Tibial artery (tissue), 4 donors: ENCODE measurements at places on chromosomes 11 and 22.

DNA sequence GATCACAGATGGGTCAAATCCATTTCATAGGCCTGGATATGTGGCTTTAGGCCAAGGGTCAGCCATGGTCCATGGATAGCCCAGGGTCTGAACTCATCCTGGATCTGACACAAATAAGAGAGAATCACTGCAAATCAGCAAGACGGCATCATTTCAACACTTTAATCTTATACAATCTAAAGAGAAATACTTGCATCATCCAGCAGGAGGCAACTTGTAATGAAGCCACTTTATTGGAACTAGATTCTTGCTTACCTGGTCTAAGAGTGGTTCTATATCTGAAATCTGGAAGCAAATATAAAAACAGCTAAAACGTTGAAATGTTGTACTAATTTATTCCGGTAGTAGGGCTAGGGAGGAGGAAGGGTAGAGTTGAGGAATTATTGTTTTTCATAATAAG, 870.1 kb downstream of the JRKL start:
- DNase-seq: no peak

- no peak for DNase-seq
Measured at GRCh38 chr11:78759071-78759470, 184.4 kb upstream of the NARS2 start.

- DNase-seq: no peak
Measured at GRCh38 chr22:30114361-30114760, 34.1 kb downstream of the HORMAD2 start.

DNA sequence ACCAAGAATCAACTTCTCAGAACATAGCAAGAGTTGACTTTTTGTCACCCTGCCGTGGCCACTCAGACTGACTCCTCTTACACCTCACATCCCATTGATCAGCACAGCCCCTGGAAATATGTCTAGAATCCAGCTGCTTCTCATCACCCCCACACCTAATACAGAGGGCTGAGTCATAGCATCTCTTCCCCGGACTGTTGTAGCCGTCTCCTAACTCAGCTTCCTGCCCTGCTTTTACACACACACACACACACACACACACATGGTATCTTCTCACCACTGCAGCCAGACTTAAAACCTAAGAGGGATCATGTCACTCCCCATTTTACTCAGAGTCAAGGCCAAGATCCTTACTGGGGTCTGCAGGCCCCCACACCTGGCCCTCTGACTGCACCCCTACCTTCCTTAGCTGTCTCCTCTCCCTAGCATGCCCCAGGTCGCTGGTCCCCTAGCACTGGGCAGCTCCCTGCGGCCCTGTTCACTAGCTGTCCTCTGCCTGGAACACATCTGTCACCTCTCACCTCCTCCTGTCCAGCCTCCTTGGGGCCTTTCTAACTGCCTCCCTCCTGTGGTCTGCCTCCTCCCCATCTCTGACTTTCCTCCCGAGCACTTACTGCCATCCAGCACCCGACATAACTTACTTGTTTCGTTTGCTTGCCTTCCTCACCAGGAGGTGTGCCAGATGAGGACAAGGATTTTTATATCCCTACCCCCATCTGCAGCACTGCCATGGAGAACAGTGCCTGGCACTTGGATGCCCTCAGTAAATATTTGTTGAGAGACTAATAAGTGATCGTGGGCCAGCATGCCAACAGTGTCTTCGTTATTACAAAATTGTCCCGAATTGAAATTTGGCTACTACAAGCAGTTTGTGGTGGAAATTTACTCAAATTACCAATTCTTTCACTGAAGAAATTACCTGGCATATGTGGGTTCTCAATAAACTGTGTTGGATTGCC, 61.9 kb downstream of the BMAL1 start:
- no peak for DNase-seq

- DNase-seq: no peak
Measured at GRCh38 chr11:35033011-35033410, 106.0 kb upstream of the CD44 start.

DNA sequence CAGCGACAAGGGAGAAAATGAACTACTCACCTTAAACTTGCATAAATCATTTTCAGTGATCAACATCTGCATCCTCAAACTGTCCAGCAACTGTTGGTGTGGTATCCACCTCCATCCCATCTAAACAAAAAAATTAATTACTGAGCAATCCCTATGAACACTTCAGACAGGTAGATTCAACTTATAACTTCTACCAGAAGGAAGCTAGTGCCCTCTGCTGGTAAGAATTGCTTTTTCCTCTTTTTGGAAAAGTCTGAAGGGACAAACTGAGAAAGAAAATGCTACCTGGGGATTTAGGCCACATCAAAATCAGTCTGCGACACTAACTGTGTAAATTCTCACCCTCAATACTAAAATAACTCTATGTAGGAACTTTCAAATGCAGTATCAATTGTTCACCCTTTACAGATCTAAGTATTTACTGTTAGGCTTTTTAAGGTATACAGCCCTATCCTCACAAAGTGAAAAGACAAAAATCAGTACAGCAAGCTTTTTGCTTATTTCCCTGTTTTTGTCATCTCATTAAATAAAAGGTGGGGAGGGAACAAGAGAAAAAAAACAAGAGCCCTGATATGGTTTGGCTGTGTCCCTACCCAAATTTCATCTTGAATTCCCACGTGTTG, 17.9 kb downstream of the CLNS1A start:
- no peak for DNase-seq

- DNase-seq: no peak
Measured at GRCh38 chr11:71223081-71223405, 29.3 kb downstream of the SHANK2 start.

DNA sequence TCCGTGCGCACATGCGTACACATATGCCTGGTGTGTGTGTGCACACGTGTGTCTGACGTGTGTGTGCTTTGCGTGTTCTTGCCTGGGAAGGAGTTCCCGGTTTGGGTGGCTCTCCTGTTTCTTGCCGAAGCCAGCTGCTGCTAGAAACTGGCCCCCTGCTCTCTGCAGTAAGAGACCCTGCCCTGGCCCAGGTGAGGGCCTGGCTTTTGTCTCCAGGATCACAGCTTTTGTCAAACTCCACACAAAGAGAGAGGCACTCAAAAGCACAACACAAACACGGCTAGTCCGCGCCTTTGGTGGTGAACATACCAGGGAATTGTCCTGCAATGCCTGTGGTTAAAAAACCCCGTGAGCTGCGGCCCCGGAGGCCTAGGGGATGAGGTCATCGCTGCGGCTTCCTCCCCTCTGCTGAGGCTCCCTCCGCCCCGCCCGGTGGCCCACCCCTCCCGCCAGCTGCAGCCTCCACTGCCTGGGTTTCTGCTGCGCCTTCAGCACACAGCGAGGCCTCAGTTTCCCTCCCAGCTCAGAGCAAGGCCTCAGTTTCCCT, 88.9 kb downstream of the KCNQ1 start:
- peak; percentile 81 for DNase-seq

- peak; percentile 65 for DNase-seq
Measured at GRCh38 chr11:121829159-121829643, 286.8 kb downstream of the BLID start.

- DNase-seq: peak; percentile 95
Measured at GRCh38 chr11:96306933-96307775, 35.8 kb downstream of the MAML2 start.

GRCh38 chr11:126704096-126704495, 296.5 kb downstream of the KIRREL3 start:
- DNase-seq: no peak

DNA sequence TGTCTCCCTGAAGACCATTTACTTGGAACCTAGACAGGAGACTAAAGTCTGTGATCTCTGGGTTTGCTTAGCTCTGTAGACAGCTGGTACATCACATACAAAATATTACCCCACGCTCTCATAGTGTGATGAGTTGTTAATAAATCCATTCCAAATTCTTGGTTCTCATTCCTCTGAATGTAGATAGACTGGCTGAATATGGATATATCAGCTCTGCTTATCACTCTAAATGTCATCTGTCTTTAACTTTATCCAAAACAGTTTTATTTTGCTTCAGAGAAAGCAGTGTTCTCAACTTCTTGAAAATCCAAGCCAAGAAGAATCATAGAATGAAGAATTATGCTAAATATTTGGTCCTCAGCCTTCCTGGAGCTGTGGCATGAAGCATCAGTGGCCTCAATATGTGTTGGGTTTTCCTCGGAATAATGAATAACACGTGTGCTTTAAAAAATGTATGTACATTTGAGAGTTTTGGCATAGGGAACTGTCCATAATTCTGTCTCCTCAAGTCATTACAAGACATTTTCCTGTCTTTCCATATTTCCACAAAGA, 10.5 kb upstream of the LDLRAD3 start:
- no peak for DNase-seq

DNA sequence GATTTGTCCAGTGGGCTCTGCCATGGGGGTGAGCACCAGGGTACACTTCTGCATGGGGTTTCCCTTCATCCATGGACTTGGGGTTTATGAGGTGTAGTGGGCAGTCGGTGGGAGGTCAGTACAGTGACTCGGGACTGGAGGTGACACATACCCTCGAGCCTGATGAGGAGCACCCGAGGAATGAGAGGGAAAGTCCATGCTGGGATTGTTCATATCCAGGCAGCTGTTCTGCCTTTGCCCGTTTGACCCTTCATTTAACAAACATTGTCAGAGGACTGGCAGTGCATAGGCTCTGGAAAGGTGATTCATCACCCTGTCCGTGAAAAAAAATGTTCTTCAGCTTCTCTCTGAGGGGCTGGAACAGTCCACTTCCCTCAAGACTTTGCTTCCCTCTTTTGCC, 2.7 kb downstream of the NAV2 start:
- DNase-seq: no peak

DNA sequence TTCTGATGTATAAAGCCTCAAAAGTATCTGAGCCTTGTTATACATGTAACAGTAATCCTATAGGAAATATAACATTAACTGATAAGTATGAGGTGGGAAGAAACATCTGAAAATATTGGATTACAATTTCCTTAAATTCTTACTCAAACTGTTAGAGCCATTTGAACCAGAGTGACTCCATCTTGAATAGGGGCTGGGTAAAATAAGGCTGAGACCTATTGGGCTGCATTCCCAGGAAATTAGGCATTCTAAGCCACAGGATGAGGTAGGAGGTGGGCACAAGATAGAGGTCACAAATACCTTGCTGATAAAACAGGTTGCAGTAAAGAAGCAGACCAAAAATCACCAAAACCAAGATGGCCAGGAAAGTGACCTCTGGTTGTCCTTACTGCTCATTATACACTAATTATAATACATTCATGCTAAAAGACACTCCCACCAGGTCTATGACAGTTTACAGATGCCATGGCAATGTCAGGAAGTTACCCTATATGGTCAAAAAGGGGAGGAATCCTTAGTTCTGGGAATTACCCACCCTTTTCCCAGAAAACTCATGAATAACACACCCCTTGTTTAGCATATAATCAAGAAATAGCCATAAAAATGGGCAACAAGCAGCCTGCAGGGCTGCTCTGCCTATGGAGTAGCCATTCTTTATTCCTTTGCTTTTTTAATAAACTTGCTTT, 114.9 kb downstream of the PGR start:
- no peak for DNase-seq

DNA sequence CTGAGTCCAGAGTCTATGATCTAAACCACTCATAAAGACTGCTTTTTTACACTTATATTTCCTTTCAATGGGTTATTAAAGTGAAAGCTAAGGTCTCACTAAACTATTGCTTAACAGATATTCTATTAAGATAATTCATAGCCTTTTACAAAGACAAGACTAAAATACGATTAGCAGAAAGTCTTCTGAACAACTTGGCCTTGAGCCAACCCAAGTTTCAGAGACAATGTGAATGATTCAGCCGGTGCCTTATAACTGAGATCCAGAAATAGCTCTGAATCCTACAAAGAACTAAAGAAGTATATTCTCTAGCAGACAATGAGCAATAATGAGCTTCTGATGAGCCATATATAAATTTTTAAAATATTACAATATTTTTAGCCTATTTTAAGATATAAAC, 41.5 kb upstream of the CARD18 start:
- DNase-seq: no peak

GRCh38 chr22:25747245-25747944, 5.4 kb downstream of the MYO18B start:
- DNase-seq: peak; percentile 78

- no peak for DNase-seq
Measured at GRCh38 chr22:32627091-32627490, 152.5 kb downstream of the FBXO7 start.

DNA sequence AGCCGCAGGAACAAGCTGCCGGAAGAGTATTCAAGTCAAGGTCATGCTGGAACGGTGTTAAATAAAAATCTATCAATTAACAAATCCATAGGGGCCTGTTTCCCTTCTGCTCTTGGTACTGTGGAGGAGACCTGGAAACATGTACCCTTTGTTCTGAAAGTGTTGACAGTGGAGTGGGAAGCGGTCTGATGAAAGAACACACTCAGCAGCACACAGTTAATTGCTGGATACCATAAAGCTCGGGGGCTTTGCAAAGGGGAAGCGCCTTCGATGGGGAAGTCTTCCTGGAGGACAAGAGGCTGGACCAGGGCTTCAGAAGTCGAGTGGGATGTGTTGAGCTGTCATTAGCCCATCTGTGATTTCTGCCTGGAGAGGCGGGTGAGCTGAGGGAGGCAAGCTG, 112.5 kb upstream of the CLPB start:
- no peak for DNase-seq

DNA sequence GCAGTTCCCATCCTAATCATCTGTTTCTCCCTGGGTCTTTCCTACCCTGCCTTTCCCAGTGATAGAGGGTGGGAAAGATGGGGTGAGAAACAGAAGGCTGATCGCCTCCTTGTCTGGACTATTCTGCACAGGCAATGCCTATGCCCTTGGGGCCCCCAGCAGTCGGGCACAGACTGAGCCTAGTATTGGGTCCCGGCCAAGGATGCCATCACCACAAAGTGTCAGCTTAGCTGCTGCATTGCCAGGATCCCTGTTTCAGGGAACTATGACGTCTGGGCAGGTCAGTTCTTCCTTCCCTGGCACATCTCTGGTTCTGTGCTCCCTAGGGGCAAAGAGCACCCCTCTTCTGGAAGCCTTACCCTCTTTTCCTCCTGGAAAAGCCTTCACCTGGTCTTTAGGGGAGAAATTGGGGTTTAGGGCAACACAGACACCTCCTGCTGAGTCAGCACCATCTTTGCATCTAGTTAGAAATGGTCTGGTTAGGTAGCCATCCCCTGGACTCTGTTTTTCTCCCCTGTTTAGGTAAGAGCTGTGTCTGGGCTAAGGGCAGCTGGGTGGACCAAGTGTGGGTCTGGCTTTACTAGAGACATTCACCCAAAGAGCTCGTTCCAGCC, 2.1 kb downstream of the ADAMTS8 start:
- DNase-seq: no peak

GRCh38 chr11:1139441-1140083, 18.2 kb upstream of the MUC5AC start:
- no peak for DNase-seq

GRCh38 chr11:19311308-19312030, 70.7 kb upstream of the E2F8 start:
- DNase-seq: no peak

- no peak for DNase-seq
Measured at GRCh38 chr11:63710476-63711217, 29.3 kb downstream of the RTN3 start.
